Activated CD8-positive, alpha-beta memory T cell treated with anti-CD3 and anti-CD28 coated beads for 1 hour (primary cell): ENCODE measurements at places on chromosomes 5 and 9.

DNA sequence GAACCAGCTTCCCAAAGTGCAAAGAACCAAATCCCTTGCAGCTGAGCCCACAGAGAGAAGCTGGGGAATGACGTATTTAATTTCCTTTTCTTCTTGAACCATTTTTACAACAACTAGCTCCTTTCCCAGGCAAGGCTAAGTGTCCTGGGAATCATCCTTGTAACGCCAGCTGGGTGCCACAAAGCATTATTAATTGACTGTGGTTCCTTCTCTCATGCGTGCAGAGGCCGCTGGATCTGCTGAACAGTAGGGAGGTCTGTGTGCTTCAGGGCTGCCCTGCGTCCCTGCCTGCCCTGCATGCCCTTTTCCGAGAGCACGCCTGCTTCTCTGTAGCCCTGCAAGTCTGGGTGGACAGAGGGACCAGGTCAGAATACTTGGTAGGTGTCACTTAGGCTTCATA is 124.1 kb upstream of the OTULINL start:
- no peak for DNase-seq

DNA sequence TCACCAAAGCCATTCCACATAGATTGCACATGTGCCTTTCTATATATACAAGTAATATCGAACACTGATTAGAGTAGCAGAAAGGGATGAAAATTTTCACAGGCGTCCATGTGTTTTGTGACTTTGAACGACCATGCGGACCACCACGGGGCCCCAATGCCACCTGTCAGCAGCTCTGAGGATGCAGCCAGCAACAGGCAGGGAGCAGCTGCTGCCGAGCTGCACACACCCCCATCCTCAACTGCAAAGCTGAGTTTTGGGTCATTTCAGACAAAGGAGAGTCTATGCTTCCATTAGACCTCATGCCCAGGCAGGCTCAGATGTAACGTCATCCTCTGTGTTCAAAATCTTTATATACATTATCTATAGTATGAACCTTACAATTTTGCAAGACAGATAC is 503.8 kb downstream of the IRX1 start:
- no peak for DNase-seq

DNA sequence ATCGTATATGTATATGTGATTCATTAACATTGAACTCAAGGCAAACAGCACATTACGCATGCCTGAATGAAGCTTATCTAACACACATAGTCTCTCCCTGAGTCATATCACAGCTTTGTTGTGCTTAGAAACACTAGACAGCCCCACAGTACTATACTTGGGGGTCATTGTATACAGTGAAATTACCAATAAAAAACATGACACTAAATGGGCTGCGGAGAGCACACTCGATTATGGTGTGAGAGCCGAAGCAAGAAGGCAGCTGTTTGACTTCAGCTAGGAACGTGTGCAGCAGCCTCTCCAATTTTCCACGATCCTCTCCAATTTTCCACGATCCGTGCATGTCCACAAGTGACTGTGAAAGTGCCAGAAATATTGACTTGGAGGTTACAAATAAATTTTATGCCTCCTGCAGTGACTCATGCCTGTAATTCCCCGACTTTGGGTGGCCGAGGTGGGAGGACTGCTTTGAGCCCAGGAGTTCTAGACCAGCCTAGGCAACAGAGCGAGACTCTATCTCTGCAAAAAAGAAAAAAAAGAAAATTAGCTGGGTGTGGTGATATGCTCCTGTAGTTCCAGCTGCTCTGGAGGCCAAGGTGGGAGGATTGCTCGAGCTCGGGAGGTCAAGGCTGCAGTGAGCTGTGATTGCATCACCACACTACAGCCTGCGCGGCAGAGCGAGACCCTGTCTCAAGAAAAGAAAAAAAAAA is 102.4 kb downstream of the DAPK1 start:
- DNase-seq: no peak

GRCh38 chr5:2254880-2255750 is 372.4 kb upstream of the IRX4 start:
- no peak for DNase-seq

GRCh38 chr5:61896811-61897210 is 409.2 kb upstream of the KIF2A start:
- DNase-seq: no peak
